ENCODE measurements at places on chromosomes 7 and 10. TPM values are rescaled to one million over a fixed set of nuclear protein-coding genes. Genes with fewer than 3 reads are reported as not detected.

GRCh38 chr10:32650246-32650655 is 204.3 kb downstream of the CCDC7 start:
- DNase-seq, result no peak

DNA sequence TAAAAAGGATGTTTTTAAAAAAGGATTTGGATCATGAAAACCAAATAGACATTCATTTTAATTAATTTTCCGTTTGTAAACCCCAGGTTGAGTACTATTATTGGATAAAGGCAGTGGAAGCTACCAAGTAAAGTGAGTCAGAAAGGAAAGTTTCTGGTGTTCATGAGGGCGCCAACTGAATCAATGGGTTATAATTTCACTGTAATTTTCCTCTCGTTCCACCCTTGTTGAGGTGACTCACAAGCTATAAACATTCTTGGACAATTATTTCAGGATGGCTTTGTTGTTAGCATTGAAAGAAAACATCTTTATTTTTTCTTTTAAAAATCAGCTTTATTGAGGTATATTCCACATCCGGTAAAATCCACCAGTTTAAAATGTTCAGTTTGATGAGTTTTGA is 5.1 kb upstream of the FAM133B start:
- DNase-seq, result peak; percentile 85

DNA sequence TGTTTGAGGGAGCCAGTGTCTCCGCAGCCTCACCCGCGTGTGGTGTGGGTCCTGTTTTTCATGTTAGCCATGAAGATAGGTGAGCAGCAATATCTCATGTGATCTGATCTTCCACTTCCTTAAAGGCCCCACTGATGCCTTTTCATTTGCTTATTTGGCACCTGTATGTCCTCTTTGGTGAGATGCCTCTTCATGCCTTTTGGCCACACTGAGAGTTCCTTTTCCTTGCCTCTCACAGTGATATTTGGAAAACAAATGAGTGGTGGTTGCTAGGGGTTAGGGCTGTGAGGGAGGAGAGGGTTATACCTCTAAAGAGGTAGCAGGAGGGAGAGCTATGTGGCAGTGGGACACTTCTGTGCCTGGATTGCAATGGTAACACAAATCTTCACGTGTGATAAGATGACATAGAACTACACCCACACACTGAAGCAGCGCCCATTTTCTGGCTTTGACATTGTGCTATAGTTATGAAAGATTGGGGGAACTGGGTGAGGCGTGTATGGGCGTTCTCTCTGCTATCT is 90.4 kb upstream of the TNS3 start:
- no peak for DNase-seq

The MTG1 gene
- total RNA-seq, result 28.3 TPM

The UTF1 gene
- not detected for total RNA-seq

The ANKRD2 gene
- 0.72 TPM for total RNA-seq

The AKR1C4 gene
- total RNA-seq, result not detected

DNA sequence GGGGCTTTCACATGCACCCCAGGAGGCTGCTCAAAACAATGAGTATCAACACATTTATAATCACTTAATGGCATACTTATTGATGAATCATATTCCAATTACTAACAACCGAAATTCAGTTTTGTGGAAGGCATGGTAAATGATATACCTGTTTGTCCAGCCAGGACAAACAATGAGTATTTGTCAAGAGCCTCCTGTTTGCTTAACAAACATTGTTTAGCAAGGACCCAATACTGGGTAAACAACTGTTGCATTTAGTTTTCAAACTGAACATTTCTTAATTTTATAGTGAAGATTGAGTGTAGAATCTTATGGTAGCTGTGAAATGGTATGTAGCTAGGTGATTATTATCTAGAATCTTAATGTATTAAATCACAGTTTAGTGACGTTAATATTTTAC is 473.7 kb downstream of the ATRNL1 start:
- DNase-seq, result no peak

The SPDYE3 gene
- under 0.01 TPM for total RNA-seq

All from osteoblast (primary cell).